Muscle of back (tissue), 13 donors: ENCODE measurements at places on chromosomes 4 and X.
A peak's percentile ranks its signal among the peaks of the same experiment; 100 is the strongest.

DNA sequence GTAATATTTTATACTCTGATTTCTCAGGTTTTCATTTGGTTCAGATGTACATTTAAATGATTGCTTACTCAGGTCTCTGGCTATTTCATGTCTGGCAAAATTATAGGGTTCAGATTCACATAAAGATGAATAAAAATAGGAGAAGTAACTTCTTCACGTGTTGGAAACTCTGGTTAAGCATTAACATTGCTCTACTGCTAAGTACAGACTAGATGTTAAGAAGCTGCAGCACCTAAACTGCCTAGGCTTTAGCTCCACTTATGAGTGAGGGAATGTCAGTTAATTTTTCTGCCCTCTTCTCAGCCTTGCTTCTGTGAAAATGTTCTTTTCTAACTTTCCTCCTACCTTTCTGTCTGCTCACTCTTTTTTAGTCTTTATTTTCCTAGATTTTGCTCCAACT, 361.2 kb downstream of the ARAP2 start:
- DNase-seq = no peak

DNA sequence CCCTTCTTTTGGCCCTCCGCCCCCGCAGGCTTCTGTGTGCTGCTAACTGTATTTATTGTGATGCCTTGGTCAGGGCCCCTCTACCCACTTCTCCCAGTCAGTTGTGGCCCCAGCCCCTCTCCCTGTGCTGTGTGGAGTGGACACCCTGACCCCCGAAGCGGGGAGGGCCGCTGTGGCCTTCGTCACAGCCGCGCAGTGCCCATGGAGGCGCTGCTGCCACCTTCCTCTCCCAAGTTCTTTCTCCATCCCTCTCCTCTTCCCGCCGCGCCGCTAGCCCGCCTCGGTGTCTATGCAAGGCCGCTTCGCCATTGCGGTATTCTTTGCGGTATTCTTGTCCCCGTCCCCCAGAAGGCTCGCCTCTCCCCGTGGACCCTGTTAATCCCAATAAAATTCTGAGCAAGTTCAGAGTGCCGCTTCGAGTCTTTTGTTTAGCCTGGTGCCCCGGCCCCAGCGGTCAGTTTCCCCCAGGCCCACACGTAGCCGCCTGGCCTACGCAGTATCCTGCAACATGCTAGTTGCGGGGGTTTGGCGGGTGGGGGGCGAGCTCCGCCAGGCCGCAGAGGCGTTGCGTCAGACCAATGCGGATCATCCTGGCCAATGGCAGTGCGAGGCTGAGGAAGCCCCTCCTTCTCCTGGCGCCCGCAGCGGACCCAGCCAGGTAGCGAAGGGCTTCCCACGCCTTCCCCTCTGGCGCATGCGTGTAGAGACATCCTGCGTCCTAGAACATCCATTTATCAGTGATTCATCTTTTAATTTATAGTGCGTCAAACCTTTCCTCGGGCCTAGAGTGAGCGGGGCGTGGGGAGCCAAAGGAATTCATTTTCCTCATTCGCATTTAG, 5.6 kb upstream of the KANTR start:
- peak; percentile 76 for DNase-seq

DNA sequence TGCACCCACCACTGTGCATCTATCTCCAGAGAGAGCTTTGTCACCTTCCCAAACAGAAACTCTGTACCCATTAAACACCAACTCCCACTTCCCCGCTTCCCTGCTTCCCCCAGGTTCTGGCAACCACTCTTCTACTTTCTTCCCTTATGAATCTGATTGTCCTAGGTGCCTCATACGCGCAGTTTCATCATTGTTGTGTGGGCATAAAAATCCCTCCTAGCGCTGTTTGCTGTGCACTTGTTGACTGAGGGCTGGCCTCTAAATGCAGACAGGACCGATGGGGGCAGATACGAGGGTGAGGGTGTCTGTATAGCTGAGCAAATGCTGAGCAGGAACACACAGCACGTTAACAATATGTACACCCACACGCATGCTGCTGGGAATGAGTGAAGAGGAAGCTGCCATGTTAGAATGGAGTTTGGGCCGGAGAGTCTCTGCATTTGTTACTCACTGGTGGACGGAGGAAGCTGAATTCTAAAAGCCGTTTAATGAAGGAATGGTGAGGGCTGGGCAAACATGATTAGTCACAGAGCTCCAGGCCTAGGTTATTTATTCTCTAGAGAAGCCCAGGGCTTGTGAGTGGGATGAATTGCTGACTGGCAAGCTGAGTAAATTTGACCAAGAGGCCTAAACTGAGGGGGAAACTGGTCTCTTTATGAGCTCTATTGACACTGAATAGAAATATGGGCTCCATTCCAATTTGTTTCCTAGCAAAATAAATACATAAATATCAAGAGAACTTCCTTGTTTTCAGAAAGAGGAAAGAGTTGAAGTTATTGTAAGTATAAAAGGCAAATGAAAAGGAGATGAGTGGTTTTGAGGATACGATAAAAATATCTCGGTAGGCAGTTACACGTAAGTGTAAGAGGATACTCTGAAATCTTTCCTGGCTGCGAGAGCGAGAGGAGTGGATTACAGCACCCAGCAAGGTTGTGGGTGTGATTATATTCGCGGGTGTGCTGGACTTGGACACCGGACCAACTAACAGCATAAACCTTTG, 95.9 kb upstream of the RPS6KA3 start:
- peak; percentile 41 for DNase-seq

DNA sequence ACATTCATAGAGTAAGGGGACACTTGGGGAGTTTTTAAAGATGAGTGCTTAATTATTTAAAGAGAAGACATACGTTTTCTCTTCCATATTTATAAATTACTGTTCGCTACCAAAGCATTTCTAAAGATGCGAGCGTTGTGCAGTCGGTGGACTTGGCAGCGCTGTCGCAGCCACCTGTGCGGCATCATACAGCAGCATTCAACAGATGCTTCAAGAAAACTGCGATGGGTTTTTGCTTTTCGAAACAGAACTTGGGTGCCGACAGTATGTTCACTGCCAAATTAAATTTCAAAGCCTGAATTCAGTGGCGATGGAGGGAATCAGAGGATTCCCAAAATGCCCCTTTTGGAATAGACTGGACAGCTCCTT, 1.6 kb upstream of the HTR2C start:
- no peak for DNase-seq

DNA sequence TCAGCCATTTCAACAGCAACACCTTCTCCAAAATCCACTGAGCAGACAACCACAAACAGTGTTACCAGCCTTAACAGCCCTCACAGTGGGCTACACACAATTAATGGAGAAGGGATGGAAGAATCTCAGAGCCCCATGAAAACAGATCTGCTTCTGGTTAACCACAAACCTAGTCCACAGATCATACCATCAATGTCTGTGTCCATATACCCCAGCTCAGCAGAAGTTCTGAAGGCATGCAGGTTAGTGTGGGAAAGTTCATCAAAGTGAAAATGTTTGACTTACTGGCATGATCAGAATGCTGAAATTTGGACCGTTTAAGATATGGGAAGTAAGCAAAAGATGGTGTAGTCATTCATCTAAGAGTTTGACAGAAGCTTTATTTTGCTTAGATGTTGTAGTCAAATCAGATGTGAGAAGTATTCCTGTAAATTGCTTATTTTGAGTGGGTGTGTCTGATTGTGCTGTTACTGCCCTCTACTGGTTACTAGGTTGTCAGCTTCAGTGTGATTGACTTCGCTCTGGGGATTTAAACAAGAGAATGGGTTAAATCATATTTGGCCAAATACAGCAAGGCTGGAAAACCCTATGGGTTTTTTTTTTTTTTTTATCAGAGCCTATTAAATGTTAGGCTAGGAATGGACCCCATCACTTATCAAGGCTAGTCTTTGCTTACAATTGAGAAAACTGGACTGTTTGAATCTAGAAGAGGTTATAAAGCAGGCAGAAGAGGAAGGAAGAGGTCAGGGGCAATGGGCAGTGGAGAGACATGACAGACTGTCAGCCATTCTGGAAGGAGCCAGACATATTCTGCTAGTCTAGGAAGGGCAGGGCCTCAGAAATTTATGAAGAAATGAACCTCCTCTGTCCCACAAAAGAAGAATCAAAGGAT, 130.3 kb downstream of the DIPK2B start:
- DNase-seq = peak; percentile 9

DNA sequence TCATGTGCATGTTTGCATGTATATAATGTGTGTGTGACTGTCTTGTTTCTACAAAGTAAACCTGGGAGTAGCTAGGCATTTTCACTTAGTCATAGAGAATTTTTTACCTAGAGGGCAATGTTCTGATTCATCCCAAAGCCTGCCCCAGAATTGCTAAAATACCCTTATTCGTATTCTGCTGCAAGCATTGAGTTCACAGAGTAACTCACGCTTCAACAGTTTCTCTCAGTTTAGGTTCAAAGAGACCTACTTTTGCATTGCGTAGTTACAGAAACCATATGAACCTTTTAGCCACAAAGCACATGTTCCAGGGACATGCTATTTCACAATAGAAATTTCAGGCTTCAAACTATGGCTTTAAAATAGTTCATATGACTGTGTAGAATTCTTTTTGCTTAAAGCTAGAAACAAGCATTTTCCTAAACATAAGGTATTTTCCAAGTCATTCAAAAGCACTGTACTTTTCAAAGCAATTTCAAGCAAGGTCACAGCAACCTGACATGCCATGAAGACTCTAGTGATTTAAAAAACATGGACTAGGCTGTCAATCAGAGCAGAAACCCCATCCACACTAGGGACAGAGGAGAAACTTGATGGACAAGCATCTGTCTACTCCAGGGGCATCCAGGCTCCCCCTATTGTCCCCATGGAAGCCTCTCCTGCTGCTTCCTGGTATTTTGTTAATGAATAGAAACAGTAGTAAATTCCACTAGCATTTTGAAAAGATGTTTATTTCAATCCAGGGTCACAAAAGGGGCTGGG, 81.5 kb upstream of the MAPK10 start:
- no peak for DNase-seq

- DNase-seq = no peak
Measured at GRCh38 chrX:96707804-96708203, 23.2 kb downstream of the DIAPH2 start.

- DNase-seq = no peak
Measured at GRCh38 chrX:115902995-115903394, 267.5 kb upstream of the AGTR2 start.

DNA sequence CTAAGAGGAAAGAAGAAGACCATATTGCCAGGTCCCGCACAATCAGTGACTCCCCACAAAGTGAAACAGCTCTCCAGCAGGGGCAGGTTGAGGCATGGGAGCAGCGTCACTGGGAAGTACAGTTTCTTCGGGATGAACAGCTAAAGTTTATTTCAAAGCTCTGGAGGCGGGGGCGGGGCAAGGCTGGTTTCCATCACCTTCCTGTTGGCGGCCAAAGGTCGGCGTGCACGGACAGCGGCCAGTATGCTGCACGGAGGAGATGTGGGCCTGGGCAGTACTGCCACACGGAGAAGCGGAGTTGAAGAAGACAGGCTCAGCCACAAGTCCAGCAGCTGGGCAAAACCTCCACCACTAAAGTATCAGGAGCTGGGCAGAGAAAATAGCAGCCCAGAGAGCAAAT, 951 bp upstream of the ZNF518B start:
- no peak for DNase-seq

DNA sequence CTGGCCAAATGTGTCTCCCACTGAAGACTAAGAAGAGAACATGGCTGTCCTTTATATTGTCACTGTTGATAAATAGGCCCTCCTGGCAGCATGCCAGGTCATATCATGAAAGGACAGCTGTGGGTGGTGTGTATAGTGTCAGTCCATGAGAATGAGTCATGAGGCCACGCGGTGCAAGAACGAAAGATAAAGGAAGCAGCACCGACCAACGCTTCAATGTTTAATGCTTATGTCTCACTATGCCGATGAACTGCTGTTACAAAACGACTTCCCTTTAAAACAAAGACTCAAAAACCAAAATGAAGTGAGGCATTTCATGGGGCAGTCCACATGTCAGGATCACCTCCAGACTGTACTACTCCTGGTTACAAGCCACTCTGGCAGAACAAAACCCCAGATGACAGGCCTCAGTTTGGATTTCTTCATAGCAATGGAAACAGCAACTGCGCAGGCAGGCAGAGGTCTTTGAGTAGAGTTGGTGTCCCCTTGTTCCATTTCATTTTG, 5.2 kb upstream of the TCEANC start:
- DNase-seq = peak; percentile 64

GRCh38 chrX:35842674-35843073, 44.5 kb downstream of the MAGEB16 start:
- DNase-seq = no peak

DNA sequence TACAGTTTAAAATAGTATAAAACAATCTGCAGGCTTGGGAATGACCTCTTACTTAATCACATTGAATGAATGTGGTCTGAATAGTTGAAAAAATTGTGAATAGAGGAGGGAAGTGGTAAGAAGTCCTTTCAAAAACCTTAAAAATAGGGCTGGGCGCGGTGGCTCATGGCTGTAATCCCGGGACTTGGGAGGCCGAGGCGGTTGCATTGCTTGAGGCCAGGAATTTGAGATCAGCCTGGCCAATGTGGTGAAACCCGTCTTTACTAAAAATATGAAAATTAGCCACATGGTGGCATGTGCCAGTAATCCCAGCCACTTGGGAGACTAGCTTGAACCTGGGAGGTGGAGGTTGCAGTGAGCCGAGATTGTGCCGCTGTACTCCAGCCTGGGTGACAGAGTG, 36.5 kb downstream of the HERC3 start:
- DNase-seq = no peak

- DNase-seq = no peak
Measured at GRCh38 chr4:163808011-163808410, 313.5 kb downstream of the TMA16 start.

GRCh38 chr4:127965803-127966175, 583 bp downstream of the ABHD18 start:
- DNase-seq = no peak

DNA sequence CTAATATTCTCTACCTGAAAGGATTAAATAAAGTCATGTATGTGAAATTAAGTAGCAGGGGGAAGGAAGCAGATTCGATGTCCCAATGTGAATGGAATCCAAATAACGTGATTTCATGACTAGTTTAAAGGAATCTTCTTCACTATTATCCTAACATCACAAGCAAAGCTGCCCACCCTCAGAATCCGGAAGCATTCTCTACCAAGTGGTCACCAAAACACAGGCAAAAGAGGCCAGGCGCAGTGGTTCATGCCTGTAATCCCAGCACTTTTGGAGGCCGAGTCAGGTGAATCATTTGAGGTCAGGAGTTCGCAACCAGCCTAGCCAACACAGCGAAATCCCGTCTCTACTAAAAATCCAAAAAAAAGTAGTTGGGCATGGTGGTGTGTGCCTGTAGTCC, 212.9 kb downstream of the LDB2 start:
- no peak for DNase-seq

DNA sequence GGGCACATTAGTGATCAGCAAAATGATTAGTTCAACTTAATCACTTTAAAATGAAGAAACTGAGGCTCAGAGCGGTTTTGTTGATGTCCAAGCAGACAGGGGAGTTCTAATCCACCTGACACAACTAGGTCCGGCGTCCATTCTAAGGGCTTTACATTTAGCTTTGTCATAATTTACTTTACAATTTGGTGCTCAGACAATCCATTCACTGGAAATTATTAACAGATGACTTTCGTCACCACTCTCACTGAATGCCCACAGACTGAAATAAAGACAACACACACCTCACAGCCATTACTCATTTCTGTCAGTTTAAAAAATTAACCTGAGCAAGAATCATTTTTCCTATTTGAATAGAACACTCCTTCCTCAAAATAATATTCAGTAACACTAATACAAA, 10.8 kb downstream of the NR3C2 start:
- DNase-seq = no peak
